GM19239 (cell line): ENCODE measurements at places on chromosomes 5 and 9.

DNA sequence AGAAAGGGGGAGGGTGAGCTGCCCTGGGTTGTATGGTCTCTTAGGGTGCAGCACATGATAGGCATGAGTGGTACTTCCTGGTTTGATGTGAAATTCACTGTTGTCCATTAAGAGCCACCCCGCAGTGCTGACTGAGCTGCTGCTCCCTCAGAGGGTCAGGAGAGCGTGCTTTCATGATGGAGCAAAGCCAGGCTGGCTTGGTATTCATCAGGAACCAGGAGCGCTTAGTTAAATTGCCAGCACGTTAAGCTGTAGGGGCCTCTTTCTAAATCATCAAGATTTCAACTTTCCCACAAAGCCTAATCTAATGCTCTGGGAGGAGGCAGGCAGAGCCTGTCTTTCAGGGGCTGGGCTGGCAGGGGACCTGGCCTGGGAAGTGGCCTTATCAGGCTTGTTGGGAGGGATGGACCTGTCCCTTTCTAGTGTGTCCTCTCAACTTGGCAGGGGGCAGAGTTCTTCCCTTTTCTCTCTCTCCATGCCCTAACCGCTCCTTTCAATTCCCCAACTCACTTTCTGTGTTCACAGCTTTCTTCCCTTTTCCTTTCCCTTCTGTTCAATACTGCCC lies 7.9 kb downstream of the CYSTM1 start:
- DNase-seq: no peak

- no peak for DNase-seq
These were observed 45.0 kb downstream of the SECISBP2 start for GRCh38 chr9:89363311-89363670.

DNA sequence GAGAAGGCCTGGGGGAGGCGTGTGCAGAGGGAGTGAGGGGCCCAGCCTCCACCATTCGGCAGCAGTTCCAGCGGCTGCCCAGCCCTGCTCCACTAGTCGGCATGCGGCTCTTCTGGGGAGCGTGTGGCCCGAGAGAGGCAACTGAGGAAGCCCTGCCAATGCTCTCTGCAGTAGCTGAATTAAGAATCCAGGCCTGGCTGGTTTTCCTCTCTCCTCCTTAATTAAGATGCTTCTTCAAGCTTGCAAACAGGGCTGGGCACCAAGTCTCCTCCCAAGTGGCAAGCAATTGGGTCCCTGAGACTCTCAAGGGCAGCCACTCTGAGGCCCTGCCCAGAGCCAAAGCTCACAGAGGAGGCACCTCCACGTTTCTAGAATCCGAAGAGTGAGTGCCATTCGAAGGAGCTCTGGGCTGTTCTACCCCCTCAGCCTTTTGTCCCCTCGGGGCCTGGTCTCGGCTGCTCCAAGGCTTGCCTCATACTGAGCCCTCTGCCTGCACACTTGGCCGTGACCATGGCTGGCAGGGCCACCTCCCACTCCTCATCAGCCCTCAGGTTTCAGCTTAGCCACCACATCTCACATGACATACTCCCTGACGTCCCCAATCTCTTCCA lies 75.4 kb upstream of the LRRTM2 start:
- DNase-seq: no peak

DNA sequence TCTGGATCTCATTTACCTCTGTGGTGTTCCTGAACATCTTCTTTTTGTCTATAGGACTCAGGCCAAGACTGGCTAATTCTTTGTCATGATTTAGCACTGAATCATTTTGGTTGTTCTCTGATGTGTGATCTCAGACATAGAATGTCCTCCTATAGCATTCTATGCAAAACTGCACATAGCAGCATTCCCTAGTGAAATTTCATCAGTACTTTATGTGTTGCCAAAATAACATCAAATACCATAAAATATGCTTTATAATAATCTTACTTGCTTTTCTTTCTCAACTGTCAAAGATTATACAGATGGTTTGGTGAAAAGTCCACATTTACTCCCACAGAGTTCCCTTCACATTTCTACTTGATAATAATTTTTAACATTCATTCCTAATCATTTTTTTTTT lies 115.7 kb upstream of the MPDZ start:
- no peak for DNase-seq

DNA sequence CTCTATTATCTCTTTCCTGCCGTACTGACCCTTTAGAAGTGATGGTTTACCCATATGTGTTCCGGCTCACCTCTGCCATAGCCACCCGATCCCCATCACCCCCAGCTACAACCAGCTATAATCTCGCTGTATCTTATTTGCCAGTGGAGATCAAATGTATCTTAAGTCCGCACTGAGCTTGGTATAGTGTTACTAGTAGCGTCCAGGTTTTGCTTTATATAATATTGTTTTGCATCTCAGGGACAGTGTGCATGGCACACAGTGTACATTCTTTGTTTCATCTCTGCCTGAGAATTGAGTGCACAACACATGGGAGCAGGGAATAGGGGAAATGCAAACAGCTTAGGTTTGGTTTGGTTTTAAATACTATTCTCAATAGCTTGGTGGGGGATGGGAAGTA lies 135.8 kb upstream of the SNX2 start:
- no peak for DNase-seq

DNA sequence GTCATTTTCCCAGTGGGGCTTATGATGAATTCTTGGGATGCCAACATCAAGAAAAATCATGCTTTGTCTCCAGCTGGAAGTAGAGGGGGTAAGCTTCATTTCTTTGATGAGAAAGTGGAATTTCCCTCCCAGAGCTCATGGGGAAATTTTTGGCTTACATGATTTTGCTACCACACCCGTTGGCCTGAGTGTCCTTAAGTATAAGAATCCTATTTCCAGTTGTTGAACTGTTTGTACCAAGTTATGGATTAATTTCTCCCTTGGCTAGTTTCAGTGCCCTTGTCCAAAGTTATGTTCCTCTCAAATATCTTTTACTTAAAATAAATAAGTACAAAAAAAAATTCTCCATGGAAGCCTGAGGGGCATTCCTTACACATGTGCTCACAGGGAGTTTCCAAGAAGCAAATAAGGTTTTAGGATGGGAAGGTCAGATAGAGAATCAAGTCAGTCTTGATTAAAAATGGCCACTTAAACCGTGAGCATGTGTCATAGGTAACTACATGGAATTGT lies 82.3 kb downstream of the PTCD2 start:
- no peak for DNase-seq

GRCh38 chr9:3506164-3506563 lies 19.6 kb downstream of the RFX3 start:
- no peak for DNase-seq

DNA sequence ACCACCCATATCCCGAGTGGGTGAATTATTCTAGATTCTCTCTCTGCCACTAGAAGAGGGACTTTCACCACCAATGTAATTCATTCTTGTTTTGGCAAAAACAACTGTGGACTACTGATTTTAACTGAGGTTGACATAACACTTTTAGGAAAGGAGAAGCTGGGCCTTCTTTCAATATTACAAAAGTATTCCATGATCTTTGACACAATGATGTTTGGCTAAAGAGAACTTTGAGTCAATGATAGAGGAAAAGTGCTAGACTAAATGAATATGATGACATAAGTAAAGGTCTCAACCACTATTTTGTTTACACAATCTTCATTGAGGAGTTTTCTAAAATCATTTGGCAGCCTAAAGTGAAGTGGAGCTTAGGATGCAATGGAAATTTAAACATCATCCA lies 336.9 kb upstream of the PDE4D start:
- DNase-seq: no peak

GRCh38 chr5:127754259-127754658 lies 51.1 kb downstream of the CCDC192 start:
- no peak for DNase-seq

GRCh38 chr5:81772488-81772887 lies 21.6 kb upstream of the SSBP2 start:
- DNase-seq: no peak

GRCh38 chr5:140202078-140202477 lies 27.1 kb downstream of the CYSTM1 start:
- DNase-seq: no peak

GRCh38 chr9:113709721-113710120 lies 166.4 kb upstream of the ZNF618 start:
- no peak for DNase-seq

DNA sequence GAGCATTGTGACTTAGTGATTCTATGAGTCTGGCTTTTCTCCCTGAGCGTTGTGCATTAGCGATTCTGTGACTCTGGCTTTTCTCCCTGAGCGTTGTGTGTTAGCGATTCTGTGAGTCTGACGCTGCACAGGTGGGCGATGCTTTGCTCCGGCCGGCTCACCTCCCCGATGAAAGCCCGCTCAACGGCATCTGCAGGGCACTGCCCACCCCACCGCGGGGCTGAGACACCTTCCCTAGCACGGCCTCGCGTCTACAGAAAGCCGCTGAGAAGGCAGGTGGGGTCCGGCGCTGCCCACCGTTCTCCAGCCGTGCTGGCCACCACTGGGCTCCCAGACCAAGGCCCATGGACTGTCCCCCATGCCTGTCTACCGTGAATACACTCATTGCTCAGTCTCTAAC lies 12.8 kb upstream of the SLC9A3 start:
- DNase-seq: no peak
